ENCODE measurements at places on chromosomes 1 and 21.
A peak's percentile ranks its signal among the peaks of the same experiment; 100 is the strongest.

DNA sequence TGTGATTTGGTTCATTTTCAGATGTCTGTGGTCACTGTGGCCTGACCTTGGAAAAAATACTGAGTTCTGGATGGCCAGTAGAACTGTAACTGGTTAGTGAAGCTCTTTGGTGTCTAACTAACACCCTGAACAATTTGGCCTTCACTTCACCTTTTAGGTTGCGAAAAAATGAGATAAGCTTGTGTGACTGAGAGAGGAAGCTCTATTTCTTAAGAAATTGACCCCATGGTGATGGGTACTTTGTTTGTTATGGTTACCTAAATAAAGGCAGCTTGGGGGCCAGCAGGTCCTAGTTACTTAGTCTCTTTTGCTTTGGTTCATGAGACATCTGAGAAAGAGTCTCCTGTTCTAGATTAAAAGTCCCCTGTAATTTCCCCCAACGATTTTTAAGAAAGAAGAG is 181.6 kb downstream of the ZNF326 start:
- DNase-seq, result no peak

DNA sequence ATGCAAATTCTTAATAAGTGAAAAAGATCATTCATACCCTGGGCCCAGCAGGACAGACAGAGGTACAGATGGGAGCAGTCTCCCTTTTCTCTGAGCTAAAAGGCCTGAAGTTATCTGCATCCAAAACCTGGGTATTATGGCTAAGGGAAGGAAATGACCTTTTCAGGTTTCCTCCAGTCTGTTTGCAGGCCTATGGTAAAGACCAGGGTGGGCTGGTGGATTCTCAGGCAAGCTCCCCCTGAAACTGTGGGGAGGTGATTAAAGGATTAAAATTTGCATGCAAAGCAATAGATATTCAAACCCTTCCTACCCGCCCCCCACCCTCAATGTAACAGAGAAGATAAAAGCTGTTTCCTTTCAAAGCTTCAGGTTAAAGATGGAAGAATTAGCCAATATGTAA is 471.8 kb upstream of the RUNX1 start:
- DNase-seq, result no peak

GRCh38 chr1:10046356-10047085 is 13.8 kb downstream of the UBE4B start:
- DNase-seq, result no peak

- no peak for DNase-seq
These were observed 191.0 kb upstream of the VAMP3 start for GRCh38 chr1:7579831-7580804.

DNA sequence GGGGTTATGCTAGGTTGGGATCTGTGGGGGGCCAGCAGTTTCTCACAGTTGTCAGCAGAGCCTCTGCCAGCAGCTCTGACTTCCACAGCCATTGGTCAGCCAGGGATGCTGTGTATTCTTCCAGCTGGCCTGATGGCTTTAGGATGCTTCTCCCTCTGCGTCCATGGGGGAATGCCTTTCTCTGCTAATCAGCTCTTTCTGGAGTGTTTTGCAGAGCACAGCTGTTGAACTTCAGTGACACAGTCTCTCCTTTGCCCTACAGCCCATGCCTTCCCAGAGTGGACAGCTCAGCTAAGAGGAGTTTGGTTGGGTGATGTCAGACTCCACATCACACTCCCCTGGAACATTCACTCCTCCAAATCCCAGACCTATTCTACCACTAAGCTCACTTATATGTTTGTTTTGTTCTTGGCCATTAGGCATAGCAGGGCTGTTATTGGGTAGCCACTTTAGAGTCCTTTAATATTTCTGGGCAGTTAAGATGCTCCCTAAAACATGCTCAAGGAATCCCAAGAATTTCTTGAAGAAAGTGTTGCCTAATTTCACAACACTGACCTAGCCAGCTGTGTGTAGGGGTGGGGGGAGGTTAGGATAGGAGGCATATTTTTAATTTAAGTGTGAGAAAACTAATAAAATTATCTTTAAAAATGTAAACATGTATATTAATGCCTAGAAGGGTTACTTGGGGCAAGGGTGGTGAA is 75.3 kb upstream of the KIAA0040 start:
- no peak for DNase-seq

- no peak for DNase-seq
These were observed 121.7 kb downstream of the FGGY start for GRCh38 chr1:59418363-59419144.

DNA sequence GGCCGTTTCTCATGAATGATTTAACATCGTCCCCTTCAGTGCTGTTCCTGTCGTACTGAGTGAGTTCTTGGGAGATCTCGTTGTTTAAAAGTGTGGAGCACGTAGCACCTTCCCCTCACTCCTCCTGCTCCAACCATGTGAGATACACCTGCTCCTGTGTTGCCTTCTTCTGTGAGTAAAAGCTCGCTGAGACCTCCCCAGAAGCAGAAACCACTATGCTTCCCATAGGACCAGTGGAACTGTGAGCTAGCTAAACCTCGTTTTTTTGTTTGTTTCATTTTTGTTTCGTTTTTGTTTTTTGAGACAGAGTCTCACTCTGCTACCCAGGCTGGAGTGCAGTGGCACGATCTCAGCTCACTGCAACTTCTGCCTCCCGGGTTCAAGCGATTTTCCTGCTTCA is 198.6 kb downstream of the NCAM2 start:
- no peak for DNase-seq

DNA sequence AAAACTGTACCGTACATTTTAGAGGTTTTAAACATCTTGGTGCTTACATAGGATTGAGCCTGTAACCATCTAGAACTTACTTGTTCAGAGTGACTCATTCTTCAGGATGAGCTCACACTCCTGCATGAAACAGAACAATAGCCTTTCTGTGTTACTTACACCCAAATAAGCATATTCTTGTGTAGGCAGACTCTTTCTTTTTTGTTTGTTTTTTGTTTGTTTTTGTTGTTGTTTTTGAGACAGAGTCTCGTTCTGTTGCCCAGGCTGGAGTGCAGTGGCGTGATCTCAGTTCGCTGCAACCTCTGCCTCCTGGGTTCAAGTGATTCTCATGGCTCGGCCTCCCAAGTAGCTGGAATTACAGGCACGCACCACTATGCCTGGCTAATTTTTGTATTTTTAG is 3.8 kb upstream of the CA6 start:
- DNase-seq, result peak; percentile 53

DNA sequence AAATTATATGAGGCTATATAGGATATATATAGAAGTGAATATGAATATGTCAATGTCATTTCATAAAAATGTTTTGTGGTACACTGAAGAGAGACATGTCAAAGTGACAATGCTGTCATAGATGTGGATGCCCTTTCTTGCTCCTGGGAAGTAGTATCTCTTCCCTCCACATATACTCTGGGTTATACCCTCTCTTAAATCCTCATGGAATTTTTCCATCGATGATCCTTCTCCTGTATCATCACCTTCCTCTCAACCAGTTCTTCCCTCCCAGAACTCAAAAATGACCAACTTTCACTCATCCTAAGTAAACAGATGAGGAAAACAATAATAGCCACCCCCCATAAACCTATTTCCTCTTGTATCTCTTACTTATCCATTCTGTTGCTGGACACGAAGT is 351.5 kb downstream of the USP25 start:
- DNase-seq, result no peak

DNA sequence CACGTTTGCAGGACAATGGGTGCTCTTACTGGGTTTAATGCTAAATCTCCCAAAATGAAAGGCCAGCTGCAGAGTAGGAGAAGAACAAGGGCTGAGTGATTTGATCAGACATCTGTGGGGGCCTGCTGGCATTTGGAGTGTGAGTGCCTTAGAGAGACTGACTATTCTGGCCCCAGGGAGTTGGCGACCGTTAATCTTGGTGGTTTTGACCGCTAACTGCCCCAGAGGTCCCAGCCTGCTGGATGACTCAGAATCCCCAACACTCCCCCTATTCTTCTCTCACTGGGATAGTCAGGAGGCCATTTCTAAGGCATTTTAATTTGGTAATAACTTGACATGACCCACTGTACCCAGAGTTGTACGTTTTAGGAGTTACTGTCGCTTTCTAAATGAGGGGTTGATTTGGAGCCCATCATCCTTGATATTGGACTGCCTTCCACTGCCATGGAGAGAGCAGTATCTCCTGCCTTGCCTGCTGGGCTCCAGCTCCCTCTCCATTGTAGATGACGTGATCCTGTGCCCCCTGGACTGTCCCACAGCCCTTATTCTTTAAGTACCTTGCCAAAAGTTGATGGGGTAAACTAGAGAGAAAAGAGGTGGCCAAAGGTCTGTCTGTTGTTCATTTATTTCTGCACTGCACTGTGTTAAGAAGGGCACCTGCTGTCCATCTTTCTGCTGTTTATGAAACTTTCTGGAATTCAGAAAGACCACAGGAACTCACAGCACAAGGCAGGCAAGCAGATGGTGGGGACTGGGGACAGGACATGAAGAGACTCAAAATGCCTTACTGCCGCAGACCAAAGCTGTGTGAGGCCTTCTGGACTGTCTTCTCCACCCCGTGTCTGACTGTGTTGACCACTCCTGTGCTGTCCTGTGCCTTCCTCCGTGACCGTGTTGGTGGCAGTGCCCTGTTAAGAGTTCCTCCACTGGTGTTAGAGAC is 98.2 kb upstream of the ARTN start:
- DNase-seq, result peak; percentile 98

- DNase-seq, result peak; percentile 44
These were observed 39.2 kb downstream of the EIF2B3 start for GRCh38 chr1:44947063-44947773.

GRCh38 chr1:16145662-16146278 is 10.1 kb downstream of the EPHA2 start:
- peak; percentile 89 for DNase-seq

DNA sequence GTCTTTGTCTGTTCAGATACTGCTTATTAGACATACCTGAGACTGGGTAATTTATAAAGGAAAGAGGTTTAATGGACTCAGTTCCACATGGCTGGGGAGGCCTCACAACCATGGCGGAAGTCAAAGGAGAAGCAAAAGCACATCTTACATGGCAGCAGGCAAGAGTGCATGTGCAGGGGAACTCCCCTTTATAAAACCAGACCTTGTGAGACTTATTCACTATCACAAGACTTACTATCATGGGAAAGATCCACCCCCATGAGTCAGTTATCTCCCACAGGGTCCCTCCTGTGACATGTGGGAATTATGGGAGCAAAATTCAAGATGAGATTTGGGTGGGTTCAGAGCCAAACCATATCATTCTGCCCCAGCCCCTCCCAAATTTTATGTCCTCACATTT is 7.1 kb upstream of the PSMA5 start:
- peak; percentile 5 for DNase-seq

DNA sequence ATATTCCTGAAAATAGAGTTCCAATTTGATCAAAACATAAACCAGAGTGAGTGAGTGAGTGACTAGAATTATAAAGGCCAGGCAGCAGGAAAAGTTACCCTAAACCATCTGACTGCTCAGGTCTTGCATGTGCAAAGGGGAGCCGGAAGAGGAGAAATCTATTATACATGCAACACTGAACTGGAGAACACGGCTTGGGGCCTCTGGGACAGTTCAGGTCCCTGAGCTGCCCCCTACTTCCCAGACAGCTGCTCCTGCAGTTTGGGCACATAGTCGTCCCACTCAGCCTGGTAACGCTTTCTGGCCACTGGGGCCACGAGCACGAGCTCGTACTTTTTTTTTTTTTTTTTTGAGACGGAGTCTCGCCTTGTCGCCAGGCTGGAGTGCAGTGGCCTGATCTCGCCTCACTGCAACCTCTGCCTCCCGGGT is 40.1 kb downstream of the PTPRC start:
- DNase-seq, result no peak

GRCh38 chr1:40844079-40844478 is 18.1 kb downstream of the CITED4 start:
- no peak for DNase-seq
